T-helper 22 cell (primary cell): ENCODE measurements at places on chromosomes 2 and 18.
A peak's percentile ranks its signal among the peaks of the same experiment; 100 is the strongest.

GRCh38 chr18:28062443-28062842 lies 114.5 kb downstream of the CDH2 start:
- DNase-seq = no peak

- no peak for DNase-seq
These were observed 34.5 kb downstream of the EMILIN2 start for GRCh38 chr18:2881088-2881839.

DNA sequence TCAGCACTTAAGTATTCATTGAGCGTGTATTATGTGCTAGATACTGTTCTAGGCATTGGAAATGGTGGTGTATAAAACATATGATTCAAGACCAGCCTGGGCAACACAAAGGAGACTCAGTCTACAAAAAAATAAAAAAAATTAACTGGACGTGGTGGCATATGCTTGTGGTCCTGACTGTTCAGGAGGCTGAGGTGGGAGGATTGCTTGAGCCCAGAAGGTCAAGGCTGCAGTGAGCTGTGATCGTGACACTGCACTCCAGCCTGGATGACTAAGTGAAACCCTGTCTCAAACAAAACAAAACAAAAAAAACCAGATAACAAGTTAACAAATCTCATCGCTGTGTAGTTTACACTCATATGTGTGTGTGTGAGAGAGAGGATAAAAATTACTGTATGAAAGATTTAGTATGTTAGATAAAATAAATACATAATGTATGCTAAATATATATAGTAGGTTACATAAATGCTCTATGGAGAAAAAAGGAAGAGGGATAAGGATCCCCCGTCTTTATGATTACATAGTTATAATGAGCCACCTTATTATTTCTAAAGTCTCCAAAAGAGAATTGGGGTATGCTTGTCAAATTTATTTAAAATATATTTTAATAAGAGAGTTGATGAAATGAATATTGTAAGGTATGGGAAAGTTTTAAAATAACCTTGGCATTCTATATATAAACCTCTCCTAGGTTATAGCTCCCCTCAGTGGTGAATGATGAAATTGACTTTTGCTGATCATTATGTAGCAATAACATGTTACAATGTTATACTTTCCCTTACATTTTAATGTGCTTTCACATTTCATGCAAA lies 69.2 kb downstream of the EHBP1 start:
- no peak for DNase-seq

DNA sequence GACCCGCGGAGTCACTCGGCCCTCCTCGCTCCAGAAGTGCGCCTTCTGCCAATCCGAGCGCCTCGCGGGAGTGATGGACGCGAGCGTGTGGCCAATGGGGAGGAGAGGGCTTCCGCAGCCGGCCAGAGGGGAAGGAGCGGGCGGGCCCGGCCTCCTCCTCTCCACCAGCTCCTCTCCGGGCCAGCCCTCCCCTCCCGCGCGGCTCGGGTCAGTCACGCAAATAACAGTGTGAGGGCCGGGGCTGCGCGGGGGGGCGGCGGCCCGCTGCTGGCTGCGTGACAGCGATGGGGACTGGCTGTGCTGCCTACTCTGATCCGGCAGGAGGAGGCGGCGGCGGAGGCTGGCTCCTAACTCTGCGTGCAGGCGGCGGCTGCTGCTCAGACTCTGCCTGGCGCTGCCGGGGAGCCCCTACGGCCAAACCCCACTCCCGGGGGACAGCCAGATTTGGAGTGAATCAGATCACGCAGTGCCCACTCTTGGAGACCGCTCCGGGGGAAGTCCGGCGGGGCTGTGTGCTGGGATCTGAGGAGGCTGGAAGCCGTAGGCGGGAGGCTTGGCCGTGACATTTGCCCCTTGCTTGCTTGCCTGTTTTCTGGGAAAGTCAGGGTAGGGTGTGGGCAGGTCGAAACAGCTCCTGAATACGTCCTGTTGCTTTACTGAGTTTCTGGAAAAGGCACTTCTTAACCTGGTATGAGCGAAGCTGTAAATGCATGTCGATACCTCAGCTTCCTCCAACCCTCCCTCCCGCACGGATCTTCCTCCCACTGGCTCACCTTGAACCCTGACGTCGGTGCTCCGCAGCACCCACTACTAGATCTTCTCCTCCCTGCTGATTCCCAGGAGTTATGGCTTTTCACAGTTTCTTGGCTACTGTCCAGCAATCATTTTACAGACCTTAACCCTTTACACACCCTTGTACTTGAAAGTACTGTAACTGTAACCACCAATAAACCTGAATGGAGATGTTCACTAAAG lies 97.9 kb upstream of the SERTAD2 start:
- peak; percentile 97 for DNase-seq

- no peak for DNase-seq
These were observed 5.1 kb downstream of the FIGLA start for GRCh38 chr2:70785137-70785911.

DNA sequence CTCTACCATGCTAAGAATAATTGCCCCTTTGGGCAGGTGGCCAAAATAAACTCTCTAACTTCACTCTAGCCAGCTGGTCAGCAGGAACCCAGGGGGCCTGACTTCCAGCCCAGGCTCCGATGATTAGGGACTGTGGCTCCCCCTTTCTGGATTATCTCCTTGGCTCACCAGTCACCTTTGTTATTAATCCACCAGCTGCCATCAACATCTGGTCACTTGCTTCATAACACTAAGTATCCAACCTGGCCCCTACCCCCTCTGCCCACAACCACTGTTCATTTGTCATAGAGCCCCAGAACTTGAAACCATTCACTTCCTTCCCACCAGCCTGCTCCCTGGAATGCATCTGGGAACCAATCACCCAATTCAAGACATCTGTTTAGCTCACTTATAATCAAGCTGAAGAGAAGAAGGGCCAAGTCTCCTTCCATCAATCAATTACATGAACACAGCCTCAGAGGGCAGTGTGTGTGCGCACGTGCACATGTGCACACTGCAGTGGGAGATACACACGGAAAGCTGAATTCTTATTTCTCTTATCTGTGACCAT lies 215.1 kb downstream of the ALK start:
- DNase-seq = no peak

GRCh38 chr2:209533391-209533790 lies 109.5 kb downstream of the MAP2 start:
- no peak for DNase-seq

DNA sequence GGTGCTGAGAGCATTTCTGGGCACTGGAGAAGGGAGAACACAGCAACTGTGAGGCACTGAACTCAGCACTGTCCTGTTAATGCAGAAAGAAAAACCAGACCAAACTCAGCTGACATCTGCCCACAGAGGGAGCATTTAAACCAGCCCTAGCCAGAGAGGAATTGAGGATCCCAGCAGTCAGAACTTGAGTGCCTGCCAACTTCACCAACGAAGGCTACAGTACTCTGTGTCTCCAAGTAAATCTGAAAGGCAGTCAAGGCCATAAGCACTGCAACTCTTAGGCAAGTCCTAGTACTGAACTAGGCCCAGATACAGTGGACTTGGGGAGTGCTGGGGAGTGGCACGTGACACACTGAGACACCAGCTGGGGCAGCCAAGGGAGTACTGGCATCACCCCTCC lies 176.2 kb upstream of the ZC3H15 start:
- no peak for DNase-seq

GRCh38 chr2:186201371-186201770 lies 284.7 kb upstream of the ZC3H15 start:
- DNase-seq = no peak

DNA sequence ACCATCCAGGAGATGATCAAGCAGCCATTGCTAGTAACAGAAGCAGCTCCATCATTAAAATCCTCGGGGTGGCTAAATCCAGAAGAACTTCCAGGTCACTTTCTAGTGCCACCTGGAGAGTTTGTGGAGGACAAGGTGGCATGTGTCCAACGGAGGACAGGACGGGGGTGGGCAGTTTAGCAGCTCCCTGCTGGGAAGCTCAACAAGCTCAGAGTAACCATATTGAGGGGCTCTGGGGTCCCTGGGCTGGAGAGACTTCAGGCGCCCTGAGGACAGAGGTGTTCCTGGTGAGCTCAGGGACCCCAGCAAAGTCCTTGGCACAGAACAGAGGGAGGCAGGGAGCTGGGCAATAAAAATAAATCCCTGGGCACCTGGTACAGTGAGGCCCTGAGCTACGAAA lies 140.0 kb upstream of the FHL2 start:
- DNase-seq = no peak
